Left renal cortex interstitium (tissue), 4 donors: ENCODE measurements at places on chromosomes 1 and 21. TPM values are rescaled to one million over a fixed set of nuclear protein-coding genes. Genes with fewer than 3 reads are reported as not detected.

DNA sequence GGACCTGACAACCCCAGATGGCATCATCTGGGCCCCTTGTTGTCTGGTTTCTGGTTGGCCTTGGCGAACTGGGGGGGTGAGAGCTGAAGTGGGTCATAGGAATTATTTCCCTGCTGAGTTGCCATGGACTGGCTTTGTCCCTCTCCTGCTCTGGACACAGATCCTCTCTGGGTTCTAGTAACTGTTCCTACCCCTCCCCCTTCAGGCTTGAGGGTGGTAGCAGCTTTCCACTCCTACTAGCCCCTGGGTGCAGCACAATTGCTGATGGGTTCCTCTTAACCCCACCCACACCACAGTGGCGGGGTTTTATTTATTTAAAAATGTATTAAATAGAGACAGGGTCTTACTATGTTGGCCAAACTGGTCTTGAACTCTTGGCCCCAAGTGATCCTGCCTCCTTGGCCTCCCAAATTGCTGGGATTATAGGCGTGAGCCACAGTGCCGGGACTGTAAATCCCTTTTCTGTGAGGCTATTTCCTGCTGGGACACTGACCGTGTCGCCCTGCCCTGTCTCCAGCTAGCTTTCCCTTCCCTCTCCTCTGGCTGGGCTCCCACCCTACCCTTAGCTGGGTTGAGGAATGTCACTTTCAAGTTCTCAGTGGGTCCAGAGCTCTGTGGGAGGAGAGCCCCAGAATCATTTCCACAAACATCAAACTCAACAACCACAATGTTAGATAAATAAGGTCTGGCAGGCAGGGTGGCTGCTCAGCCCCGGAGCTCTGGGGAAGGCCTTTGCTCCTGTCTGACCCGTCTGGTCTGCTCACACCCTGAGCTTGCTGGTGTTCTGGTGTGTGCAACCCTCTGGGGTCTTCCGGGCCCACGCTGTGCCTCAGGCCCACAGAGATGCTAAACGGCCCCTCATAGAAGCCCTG lies 112.7 kb upstream of the WNT4 start:
- no peak for DNase-seq

DNA sequence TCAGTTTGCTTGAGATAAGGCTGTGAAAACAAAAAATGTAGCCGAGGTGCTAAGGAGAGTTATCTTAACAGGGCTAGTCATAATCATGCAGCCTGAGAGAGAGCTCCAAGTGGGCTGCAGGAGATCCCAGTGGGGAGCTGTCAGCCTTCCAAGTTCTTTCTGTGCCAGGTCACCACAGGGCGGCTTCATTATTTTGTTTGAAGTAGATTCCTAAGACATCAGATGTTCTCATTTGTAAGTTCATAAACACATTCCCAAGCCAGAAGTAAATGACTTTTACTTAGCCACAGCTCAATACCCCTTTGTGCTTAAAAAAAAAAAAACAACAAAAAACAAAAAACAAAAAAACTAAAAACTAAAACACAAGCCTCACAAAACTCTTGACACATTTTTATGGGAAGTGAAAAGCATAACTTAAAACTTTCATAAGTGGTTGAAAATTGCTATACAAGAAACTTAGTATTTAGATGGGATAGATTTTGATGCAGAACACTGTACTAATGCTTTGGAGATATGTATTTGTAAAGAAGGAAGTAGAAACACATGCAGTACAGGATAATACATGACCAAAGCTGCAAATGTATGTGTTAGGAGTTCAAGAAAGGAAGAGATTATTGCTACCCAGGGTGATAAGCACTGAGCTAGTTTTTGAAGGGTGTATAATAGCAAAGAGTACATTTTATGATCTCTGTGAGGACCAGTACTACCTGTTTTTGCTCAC lies 8.6 kb downstream of the CDC14A start:
- DNase-seq: no peak

DNA sequence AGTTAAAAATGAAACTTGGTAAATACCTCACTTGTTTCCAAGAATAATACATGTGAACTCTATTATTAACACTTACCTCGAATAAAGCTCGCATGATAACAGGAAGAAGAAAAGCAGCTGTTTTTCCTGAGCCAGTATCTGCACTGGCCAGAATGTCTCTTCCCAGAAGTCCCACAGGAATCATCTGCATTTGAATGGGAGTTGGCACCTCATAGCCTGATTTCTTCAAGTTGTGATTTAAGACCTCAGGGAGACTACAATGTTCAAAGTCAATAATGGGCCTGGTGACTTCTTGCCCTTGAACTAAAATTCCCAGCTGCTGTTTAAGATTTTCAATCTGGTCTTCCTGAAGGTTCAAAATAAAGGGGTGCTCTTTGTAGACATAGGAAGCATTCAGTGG lies 3.8 kb downstream of the DDX59 start:
- DNase-seq: no peak

DNA sequence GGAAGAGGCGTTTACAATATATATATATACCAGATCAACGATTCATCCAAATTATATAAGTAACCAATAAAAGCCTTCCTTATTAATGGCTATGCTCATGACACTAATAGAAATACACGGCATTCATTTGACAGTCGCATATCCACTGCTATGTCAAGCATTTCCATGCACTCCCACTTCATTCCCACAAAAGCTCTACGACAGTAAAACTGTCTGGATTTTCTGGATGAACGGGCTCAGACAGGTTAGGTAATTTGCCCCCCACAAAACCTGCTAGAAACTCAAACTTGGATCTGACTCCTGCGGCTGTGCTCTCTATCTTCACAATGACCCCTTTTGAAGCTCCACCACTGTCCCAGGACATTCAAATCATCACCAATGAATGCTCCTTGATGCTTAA lies 11.4 kb downstream of the DNAJC11 start:
- DNase-seq: no peak

- no peak for DNase-seq
Measured at GRCh38 chr1:19115082-19115808, 94.8 kb downstream of the UBR4 start.

GRCh38 chr21:14403681-14404318 lies 20.9 kb upstream of the HSPA13 start:
- DNase-seq: no peak

DNA sequence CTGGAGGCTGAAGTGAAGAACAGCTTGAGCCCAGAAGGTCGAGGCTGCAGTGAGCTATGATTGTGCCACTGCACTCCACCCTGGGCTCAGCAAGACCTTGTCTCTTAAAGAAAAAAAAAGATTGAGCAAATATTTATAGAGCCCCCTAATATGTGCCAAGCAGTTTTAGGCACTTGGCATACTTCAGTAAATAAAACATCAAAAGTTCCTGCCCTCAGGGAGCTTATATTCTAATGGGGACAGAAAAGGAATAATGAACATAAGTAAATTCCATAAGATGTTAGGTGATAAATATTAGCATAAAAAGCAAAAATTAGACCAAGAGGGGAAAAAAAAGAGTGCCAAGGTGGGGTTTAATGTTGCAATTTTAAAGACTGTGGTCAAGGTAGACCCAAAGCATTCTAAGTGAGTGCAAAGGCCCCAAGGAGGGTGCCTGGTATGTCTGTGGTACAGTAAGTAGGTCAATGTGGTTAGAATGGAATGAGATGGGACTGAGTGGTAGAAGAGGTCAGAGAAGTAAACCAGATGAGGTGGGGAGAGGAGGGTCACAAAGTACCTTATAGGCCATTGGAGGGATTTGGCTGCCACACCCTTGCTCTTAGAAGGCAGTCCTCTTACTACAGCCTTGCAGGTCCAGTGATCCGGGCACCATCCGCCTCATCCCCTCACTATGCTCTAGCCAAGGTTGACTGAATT lies 2.2 kb upstream of the TOE1 start:
- DNase-seq: no peak

DNA sequence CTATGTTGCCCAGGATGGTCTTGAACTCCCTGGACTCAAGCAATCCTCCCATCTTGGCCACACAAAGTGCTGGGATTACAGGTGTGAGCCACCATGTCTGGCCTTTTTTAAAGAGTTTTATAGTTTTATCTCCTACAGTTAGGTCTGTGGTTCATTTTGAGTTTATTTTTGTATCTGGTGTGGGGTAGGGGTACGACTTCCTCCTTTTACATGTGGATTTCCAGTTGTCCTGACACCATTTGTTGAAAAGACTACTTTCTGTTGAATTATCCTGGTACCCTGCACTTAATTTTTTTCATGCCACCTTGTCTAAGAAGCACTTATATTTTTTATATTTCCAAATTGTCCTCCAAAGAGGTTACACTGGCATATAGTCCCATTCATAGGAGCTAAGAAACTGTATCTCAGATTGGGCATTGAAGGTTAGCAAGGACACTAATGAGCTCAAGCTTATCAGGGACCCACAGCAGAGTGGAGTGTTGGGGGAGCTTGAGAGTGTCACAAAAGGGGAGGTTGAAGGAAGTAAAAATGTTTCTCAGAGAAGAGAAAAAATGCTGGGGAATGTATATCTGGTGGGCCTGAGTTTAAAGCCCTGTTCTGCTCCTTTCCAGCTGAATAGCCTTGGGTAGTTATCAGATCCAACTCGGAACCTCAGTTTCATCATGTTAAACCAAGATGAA lies 23.4 kb upstream of the MEF2D start:
- no peak for DNase-seq

DNA sequence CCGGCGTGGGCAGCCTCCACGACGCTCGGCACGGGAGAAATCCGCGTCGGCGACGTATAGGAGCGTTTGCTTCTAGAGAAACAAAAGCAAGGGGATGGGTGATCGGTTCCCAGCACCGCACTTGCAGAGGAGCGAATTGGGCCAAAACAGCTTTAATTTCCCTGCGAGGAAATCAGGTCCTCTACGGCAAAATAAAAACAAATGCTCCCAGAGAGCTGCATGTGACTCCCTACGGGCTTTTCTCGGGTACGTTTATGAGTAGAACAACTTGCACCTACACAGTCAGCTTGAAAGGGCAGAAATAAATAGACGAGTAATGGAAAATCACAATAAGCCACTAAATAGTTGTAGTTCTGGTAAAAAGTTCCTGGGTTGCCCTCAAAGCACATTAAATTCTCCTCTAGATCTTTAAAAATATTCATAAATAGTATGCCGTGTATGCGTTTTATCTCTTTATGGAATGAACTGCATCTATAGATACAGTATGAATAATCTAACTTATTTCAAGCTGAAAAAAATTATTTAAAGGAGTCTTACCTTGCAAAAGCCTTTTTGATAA lies 1.2 kb downstream of the NHLH2 start:
- no peak for DNase-seq

The FCRL5 gene
- polyA plus RNA-seq: 0.06 TPM

The KCNT2 gene
- polyA plus RNA-seq: 9.4 TPM

The MCOLN3 gene
- polyA plus RNA-seq: 12.8 TPM

The KRTAP13-2 gene
- not detected for polyA plus RNA-seq

The CA6 gene
- 0.16 TPM for polyA plus RNA-seq
